ENCODE measurements at places on chromosomes 16 and 17. TPM values are rescaled to one million over a fixed set of nuclear protein-coding genes. Genes with fewer than 3 reads are reported as not detected.

The TMEM114 gene
- total RNA-seq: 0.60 TPM

The SEPTIN1 gene
- 2.7 TPM for total RNA-seq

DNA sequence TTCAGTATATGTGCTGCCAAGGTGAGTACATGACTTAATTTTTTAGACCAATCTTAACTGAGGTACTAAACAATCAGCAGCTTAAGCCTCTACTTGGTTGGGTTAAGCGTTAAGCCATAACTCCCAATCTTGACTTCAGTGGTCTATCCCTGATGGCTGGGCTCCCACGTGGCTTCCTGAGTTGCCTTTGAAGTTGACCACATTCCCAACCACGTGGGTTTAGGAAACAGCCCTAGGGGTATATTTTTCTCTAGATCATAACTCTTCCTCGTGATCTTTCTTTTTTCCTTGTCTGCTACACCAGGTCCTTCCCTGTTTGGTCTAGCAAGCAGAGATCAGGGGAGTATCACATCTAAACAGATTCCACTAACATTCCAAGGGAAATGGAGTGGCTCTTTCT, 20.1 kb upstream of the PIRT start:
- no peak overlapping the region for H3K4me3 ChIP-seq
- peaks cover 5% of the 10 kb centered on the region for H3K27me3 ChIP-seq
- H3K27ac ChIP-seq: no peak overlapping the region
- DNase-seq: no peak
- peaks cover 1% of the 10 kb centered on the region for H3K36me3 ChIP-seq

DNA sequence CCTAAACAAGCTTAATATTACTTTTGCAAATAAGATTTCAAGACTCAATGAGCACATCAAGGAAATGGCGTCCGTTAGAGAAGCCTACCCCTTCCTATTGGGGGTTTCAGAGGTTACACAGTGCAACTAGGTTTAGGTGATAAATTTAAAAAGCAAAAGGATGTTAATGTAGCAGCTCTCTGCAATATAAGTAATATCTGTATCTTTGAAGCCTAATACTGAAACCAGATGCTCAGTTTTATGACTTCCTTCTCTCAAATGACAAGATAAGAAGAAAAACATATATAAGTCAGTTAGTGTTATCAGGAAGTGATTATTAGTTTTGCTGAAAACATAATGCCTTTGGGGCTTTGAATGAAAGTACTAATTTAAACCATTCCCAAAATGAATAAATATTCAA, 54.3 kb upstream of the MED13 start:
- H3K27ac ChIP-seq: no peak overlapping the region
- no peak overlapping the region for H3K4me3 ChIP-seq
- H3K4me1 ChIP-seq: peaks cover 4% of the 10 kb centered on the region
- H3K36me3 ChIP-seq: no peaks in the 10 kb centered on the region
- DNase-seq: no peak
- no peaks in the 10 kb centered on the region for H3K27me3 ChIP-seq

DNA sequence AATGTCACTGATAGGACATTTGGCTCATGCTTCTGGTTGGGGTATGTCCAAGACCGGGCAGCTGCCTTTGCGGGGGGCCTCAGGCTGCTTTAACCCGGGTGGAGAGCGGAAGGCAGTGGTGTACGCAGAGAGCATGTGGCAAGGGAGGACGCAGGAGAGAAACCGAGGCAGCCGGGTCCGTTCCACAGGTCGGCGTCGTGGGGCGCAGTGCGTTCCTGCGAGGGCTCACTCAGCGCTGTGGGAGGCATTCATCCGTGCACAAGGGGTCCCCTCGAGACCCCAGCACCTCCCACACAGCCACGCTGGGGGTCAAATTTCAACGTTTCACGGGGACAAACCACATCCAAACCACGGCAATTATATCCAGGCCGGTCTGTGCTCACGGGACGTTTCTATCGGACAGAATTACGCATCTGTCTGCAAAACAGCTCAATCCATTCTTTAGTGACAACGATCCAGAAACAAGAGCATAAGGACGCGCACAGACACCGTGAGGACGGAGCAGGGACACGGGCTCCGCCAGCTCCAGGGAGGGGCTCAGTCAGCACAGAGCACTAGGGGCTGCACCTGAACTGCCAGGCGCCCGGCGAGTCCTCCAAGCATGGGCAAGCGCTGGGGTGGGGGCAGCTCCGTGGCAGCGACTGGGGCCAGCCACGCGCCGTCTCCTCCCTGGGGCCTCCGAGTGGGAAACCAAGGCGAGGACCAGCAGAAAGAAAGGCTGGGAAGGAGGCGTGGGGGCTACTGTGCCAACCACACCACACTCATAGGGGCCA, 108.4 kb upstream of the METRNL start:
- H3K4me3 ChIP-seq: no peak overlapping the region
- H3K27me3 ChIP-seq: no peaks in the 10 kb centered on the region
- DNase-seq: no peak
- H3K36me3 ChIP-seq: peaks cover 3% of the 10 kb centered on the region

GRCh38 chr16:47519996-47520679, 59.0 kb downstream of the PHKB start:
- H3K4me1 ChIP-seq: peaks cover 14% of the 10 kb centered on the region
- H3K4me3 ChIP-seq: no peak overlapping the region
- no peaks in the 10 kb centered on the region for H3K36me3 ChIP-seq
- no peak for DNase-seq

DNA sequence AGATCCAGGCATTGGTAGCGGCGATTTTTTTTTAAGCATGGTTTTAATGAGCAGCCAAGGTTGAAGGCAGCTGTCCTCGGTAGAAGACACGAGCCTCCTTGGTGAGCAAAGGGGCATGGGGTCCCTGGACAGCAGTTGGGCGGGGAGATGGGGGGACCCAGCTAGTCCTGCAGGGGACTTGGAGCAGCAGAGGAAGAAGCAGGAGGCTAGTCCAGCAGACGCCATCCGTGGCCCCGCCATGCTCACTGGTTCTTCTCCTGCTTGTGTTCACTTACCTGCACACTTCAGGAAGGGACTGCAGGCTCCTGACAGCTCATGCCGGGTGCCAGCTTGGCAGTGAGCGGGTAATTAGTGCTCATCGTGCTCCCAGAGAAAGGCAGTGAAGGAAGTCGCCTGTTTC, 130.2 kb upstream of the CDH5 start:
- H3K27me3 ChIP-seq: peaks cover 5% of the 10 kb centered on the region
- no peak overlapping the region for H3K4me3 ChIP-seq
- H3K36me3 ChIP-seq: no peaks in the 10 kb centered on the region
- H3K4me1 ChIP-seq: no peaks in the 10 kb centered on the region
- no peak for DNase-seq

GRCh38 chr17:8542599-8543502, 87.7 kb downstream of the MYH10 start:
- no peaks in the 10 kb centered on the region for H3K4me1 ChIP-seq
- no peak for DNase-seq
- H3K27ac ChIP-seq: no peak overlapping the region
- no peaks in the 10 kb centered on the region for H3K27me3 ChIP-seq
- peaks cover 74% of the 10 kb centered on the region for H3K36me3 ChIP-seq

GRCh38 chr17:82324566-82325285, 7.3 kb upstream of the CD7 start:
- H3K27ac ChIP-seq: no peak overlapping the region
- no peak overlapping the region for H3K4me3 ChIP-seq
- no peaks in the 10 kb centered on the region for H3K36me3 ChIP-seq
- no peaks in the 10 kb centered on the region for H3K27me3 ChIP-seq
